ENCODE measurements at places on chromosomes 6 and 20. TPM values are rescaled to one million over a fixed set of nuclear protein-coding genes. Genes with fewer than 3 reads are reported as not detected.

GRCh38 chr20:8254911-8255582 is 123.0 kb downstream of the PLCB1 start:
- H3K27me3 ChIP-seq, result no peaks in the 10 kb centered on the region
- H3K27ac ChIP-seq, result no peak overlapping the region
- H3K4me3 ChIP-seq, result no peak overlapping the region
- DNase-seq, result no peak
- H3K36me3 ChIP-seq, result no peaks in the 10 kb centered on the region
- H3K4me1 ChIP-seq, result no peaks in the 10 kb centered on the region

GRCh38 chr6:34945317-34945716 is 56.3 kb downstream of the ANKS1A start:
- no peaks in the 10 kb centered on the region for H3K36me3 ChIP-seq
- H3K4me3 ChIP-seq, result no peak overlapping the region
- DNase-seq, result no peak
- H3K4me1 ChIP-seq, result no peaks in the 10 kb centered on the region

GRCh38 chr20:47117773-47118172 is 223.1 kb downstream of the EYA2 start:
- no peaks in the 10 kb centered on the region for H3K27me3 ChIP-seq
- peak overlapping the region; percentile 72 for H3K27ac ChIP-seq
- no peaks in the 10 kb centered on the region for H3K36me3 ChIP-seq

GRCh38 chr6:47034926-47035325 is 7.2 kb downstream of the ADGRF1 start:
- no peaks in the 10 kb centered on the region for H3K4me1 ChIP-seq
- H3K4me3 ChIP-seq, result peak overlapping the region; percentile 11
- H3K36me3 ChIP-seq, result no peaks in the 10 kb centered on the region
- no peaks in the 10 kb centered on the region for H3K27me3 ChIP-seq

DNA sequence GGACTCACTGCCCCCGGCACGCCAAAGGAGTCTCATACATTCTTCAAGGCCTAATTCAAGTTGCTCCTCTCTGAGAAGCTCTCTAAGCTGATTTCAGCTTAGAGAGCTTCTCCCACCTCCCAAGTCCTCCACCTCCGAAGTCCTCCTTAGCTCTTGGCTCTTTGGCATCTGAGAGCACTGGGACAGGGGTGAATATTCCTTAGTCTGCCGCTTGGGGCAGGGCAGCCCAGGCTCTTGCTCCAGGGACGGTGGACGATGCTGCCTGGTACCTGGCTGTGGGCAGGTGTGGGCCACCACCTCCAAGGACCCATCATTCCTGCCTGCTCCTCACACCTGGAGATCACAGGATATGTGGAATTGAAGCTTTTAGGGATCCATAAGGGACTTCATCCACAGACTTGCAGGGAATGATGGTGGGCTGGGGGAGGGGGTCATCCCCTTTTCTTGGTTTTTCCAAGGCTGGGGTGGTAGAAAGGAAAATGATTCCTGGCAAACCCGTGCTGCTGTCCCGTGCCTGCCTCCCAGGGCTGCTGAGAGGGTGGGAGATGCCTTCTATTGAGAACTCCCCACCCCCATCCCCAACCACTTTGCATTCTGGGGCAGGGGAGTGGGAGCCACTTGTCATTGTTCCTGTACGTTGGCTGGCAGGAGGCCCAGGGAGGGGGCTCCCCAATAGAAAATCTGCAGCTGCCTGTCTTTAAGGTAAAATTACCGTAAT is 57.4 kb downstream of the ARHGAP40 start:
- no peak overlapping the region for H3K27ac ChIP-seq
- H3K27me3 ChIP-seq, result no peaks in the 10 kb centered on the region
- no peaks in the 10 kb centered on the region for H3K36me3 ChIP-seq
- DNase-seq, result no peak

PACRG gene
- 0.64 TPM for total RNA-seq

FBXO30 gene
- total RNA-seq, result 8.0 TPM

DNA sequence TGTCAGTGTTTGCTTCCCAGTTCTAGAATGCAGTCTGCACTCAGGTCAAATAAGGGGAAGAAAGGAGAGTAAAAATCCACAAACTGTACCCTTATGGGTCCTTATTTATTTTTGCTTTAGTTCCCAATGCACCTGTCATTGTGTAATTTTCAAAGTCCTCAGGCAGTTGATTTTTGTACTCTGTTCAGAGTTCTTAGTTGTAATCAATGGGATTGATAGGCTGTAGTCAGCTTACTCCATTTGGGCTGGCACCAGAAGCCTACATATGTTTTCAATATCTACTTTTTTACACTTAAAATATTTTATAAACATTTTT is 18.6 kb downstream of the AIG1 start:
- no peaks in the 10 kb centered on the region for H3K4me1 ChIP-seq
- no peak overlapping the region for H3K27ac ChIP-seq
- H3K4me3 ChIP-seq, result no peak overlapping the region
- no peaks in the 10 kb centered on the region for H3K27me3 ChIP-seq

- H3K27ac ChIP-seq, result peak overlapping the region; percentile 17
- H3K4me1 ChIP-seq, result no peaks in the 10 kb centered on the region
- peak; percentile 6 for DNase-seq
- H3K36me3 ChIP-seq, result no peaks in the 10 kb centered on the region
- no peak overlapping the region for H3K4me3 ChIP-seq
These were observed 584 bp downstream of the C20orf141 start for GRCh38 chr20:2815242-2815900.
